ENCODE measurements at places on chromosomes 2 and 18.
A peak's percentile ranks its signal among the peaks of the same experiment; 100 is the strongest.

DNA sequence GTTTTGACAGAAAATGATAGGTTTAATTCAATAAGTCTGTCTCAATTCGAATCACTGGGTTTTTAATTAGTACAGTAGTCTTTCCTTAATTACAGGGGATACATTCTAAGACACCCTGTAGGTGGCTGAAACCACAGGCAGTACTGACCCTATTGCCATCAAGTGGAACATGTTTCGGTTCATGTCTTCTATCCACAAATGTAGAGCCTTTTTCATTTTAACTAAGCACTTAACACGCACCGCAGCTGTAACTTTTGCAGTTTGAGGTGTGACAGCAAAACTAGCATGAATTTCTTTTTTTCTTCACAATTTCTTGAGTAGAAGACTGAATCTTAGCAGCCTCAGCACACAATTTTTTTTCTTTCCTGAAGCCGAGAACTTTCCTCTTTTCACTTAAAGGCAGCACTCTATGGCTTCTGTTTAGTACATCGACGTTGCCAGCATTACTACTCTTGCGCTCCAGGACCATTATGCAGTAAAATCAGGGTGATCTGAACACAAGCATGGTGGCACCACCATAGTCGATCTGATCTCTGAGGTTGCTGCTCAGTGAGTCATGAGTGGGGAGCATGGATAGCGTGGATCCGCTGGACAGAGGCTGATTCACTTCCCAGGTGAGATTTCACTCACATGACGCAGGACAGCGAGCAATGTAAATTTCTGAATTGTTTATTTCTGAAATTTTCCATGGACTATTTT, 805.1 kb downstream of the RNF144A start:
- DNase-seq = no peak

GRCh38 chr2:240024766-240025165, 376 bp downstream of the NDUFA10 start:
- peak; percentile 18 for DNase-seq

GRCh38 chr2:129212299-129212958, 767.0 kb upstream of the RAB6C start:
- no peak for DNase-seq

DNA sequence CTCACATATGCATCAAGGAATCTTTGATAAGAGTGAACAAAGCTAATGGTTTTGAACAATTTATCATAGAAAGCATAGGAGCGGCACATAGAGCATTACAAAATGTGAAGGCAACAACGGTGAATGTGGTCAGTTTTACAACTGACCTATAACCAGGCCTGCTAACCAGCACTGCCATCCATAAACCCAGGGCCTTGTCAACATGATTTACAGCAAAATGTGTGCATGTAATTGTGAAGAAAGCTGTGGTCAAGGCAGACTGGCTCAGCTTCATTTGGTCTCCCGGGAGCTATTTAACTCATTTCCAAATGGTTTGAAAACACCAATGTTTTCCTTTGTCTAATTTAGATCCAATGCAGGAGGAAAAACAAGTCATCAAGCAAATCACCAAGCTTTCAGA, 119.8 kb downstream of the DHRS9 start:
- DNase-seq = no peak

- DNase-seq = no peak
Observed at GRCh38 chr18:38572554-38573111, 1007.0 kb upstream of the CELF4 start.

Measured in HuH-7.5 (cell line).